ENCODE measurements at places on chromosomes 3 and 15.

DNA sequence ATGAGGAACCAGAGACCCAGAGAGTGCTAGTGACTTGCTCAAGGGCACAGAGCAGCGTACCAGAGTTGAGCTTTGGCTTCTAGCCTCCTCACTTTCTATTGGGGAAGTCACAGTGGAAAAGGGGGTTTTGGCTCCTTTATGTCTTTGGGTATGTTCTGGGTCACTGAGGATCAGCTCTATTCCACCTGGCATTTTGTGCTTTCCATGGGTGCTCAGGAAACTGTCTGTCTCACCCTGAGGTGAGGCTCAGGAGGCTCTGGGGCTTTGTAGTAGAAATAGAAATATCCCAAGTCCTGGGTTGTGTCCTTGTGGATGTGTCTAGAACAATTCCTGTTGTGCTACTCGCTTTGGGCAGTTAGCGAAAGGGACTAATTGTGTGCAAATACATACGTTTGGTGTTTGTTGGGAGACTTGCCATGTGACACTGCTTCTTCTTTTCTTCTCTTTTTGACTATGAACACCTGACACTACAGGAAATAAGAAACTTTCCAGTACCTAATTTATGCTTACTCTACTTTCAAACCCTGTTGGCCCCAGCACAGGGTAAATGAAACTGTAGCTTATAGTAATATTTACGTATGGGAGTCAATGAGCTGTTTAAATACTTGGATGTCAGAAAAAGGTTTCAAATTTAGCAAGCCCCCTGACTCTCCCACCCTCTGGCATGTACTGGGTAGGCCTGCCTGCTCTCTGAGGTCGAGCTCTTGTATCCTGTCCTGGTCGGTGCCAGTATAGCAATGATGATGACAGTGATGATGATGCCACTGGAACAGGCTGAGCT is 35.6 kb downstream of the SMAD3 start:
- DNase-seq, result no peak

DNA sequence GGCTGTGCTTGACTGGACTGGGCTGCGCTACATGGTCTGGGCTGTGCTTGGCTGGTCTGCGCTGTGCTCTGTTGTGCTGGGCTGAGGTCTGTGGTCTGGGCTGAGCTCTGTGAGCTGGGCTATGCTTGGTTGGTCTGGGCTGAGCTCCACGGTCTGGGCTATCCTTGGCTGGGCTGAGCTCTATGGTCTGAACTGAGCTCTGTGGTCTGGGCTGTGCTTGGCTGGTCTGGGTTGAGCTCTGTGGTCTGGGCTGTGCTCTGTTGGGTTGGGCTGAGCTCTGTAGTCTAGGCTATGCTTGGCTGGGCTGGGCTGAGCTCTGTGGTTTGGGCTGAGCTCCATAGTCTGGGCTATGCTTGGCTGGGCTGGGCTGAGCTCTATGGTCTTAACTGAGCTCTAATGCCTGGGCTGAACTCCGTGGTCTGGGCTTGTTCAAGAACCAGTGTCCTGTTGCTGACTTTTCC is 92.0 kb downstream of the PLXNA1 start:
- DNase-seq, result no peak

DNA sequence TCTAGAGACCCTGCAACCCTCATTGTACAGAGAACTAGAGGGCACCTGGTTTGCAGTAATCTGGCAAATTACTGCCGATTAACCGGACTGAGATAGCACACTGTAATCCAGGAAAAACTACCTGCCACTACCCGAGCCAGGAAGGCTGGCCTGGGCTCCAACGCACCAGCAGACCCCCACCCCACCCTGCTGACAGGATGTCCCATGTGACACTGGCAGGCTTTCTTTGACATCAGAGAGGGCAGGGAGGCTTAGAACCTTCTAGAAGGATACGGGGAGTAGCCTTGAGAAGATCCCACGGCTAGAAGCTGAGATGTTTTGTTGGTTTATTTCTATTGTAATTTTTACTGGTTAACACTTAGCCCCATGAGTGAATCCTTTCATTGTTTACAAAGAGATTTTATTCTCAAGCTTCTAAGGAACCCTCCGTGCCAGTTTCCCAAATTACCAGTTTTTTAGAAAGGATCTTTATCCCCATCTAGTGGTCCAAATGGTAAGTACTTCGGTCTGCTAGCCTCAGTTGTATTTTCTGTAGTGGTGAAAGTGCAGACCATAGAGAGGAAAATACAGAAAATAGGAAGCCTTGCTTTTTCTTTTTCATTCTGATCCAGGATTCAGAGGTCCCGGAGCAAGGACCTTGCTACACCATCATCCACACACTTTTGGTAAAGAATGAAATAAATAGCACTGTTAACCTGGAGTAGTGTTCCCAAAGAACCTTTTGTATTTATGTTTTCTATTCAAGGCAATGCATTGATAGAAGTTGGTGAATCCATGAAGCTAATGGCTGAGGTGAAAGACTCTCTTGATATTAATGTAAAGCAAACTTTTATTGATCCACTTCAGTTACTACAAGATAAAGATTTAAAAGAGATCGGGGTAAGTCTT is 81.9 kb upstream of the ADAMTSL3 start:
- no peak for DNase-seq

DNA sequence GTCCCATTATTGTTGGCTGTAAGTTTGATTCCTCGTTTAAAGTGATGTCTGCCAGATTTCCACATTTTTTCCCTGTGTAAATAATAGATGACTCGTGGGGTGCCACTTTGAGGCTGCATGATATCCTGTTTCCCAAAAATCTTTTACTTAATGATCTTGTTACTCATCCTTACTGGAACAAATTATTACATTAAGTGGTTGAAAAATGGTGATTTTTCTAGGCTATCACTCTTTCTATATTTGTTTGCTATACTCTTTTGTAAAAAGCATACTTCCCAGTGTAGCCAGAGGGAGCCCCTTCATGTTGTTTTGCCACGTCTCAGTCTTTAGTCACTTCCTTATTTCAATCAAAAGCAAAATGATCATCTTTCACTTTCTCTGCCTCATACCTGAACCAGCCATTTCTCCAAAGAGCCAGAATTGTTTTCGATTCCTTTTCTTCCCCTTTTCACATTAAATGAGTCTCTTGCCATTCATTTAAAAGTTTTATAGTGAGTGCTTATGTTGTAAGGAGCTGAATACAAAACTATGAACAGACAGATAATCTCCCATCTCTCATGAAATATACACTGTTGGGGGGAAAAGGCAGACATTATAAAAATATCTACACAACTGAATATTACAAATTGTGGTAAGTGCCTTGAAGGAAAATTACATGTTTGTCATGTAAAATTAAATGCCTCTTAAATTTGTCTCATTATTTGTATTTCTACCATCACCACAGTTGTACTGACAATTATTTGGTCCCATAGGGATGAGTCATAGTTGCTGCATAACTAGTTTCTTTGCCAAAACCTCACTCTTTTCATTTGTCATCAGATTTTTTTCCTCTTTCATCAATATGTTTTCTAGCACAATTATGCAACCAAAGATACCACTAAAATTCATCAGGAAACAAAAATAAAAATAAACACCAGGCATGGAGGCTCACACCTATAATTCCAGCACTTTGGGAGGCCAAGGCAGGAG is 41.5 kb downstream of the ADGRG7 start:
- no peak for DNase-seq

DNA sequence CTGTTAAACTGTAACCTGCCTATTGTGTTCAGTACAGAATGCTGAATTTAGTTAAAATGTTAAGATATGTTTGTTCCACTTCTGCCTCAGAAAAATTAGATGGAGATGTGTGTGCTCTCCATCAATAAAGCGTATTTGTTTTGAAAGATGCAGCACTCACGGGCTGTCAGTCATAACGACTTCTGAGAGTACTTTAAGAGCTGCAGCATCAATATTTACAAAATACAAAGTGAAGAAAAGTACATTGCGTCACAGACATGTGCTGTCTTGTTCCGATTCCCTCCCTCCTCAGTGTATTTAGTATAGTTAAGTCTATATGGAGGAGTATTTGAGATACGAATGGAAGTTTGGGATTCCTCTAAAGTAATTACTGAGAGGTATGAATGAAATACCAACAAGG is 166.6 kb downstream of the BBX start:
- DNase-seq, result no peak

GRCh38 chr3:183698756-183699155 is 1.2 kb downstream of the YEATS2 start:
- DNase-seq, result no peak

DNA sequence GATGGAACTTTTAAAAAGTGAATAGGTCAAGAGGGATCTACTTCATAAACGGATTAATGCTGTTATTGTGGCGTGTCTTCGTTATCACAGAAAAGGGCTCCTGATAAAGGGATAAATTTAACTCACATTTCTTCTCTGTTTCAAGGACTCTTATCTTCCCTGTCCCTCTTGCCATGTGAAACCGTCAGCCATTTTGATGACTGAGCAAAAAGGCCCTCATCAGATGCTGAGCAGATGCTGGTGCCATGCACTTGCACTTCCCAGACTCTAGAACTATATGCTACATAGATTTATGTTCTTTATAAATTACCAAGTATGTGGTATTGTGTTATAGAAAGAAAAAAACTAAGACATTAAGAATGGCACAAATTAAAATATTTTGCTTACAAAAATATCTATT is 1011.8 kb upstream of the GBE1 start:
- DNase-seq, result no peak

DNA sequence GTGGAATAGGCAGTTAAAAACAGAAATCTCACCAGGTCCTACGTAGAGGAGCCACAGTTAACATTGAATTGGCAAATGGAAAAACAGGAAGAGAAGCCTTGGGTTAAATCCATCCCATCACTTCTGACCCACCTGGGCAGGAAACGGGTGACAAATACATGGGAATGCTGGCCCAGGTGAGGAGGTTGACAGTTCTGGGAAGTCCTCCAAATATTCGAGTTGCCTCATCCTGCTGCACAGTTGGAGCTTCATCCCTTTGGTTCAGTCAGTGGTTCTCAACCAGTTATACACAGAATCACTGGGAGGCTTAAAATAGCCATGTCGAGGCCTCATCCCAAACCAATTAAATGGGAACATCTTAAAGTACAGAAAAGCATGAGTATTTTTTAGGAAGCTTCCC is 5.3 kb downstream of the MYZAP start:
- no peak for DNase-seq

GRCh38 chr3:165406425-165406824 is 210.2 kb upstream of the SLITRK3 start:
- DNase-seq, result no peak

- no peak for DNase-seq
These were observed 340.7 kb upstream of the C2CD4B start for GRCh38 chr15:62505762-62506161.

DNA sequence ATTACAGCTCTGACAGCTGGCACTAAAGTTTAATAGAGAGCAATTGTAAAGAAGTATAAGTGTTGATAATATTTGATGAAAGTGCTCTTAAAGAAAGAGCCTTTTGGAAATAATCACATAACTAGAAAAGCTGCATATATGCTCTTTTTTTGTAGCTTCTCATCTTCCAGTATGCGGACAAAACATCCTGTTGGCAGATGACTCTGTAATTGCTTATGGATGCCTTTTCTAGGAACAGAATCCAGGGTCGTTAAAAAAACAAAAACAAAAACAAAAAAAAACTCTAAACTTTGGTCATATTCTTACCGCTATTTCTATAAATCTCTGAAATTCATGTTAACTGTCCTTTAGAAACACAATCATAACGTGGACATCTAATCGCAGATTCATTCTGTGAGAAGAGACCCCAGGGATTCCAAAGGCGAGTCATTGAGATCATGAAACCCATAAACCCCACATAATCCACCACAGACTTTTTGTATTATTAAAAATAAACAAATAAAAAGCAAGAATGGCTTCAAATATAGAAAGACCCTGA is 109.8 kb downstream of the EPHA3 start:
- no peak for DNase-seq

GRCh38 chr3:143896486-143896885 is 48.2 kb upstream of the SLC9A9 start:
- no peak for DNase-seq

GRCh38 chr3:126693921-126694320 is 10.1 kb upstream of the CHCHD6 start:
- DNase-seq, result no peak

- DNase-seq, result no peak
These were observed 34.4 kb downstream of the RARB start for GRCh38 chr3:25462495-25462894.

- DNase-seq, result no peak
These were observed 55.0 kb downstream of the GOLIM4 start for GRCh38 chr3:168040607-168041208.

DNA sequence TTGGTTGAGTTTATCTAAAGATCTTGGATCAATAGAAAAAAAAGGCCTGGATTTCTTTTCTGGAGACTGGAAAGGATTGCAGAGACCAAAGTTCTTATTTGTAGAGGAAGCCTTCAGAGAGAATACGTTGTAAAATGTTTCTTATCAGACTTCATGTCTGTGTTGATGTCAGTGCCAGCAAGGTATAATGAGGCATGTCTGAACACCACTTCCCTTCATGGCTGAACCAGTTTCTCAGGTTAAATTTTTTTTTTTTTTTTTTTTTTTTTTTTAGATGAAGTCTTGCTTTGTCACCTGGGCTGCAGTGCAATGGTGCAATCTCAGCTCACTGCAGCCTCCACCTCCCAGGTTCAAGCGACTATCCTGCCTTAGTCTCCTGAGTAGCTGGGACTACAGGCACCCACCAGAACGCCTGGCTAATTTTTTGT is 17.8 kb upstream of the ZNF774 start:
- no peak for DNase-seq

DNA sequence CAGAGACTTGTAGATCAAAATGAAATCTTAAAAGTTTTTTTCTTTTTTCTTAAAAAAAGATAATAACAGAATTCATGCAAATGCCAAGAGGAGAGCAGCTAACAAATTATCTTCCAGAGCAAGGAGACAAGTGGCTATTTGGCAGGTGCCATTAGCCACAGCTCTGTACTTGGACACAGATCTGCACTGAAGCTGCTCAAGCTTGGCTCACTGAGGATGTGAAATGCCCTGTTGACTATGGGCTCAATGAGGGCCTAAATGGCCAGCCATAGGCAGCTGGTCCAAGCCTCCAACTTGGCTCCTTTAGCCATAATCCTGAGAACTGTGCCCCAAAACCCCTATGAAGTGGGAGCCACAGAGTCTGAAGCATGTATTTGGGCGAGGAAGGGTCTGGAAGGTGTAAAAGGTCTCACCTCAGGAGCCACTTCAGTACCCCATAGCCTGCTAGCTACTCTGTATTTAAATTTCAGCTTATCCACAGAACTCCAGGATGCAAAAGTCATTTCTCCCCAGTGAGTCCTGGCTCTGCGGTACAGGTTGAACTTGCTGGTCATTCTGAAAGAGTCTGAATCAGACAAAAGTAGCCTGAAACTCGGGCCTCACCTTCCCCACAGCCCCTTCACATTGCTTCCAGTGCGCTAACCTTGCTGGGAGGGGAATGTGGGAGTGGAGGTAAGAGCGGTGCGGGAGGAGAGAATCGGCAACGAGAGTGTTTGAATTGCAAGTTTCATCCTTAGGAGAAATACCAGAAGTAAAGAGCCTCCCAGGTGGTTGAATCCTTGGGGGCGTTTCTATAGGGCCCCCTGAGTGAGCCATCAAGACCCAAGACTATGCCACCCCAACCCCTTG is 48.0 kb downstream of the ZIC4 start:
- DNase-seq, result no peak
